Renal pelvis (tissue), 12 donors: ENCODE measurements at places on chromosomes 11 and 22. TPM values are rescaled to one million over a fixed set of nuclear protein-coding genes. Genes with fewer than 3 reads are reported as not detected.

PHOX2A gene
- polyA plus RNA-seq = not detected

LARGE2 gene
- 29.5 TPM for polyA plus RNA-seq

TPBGL gene
- not detected for polyA plus RNA-seq

BTBD18 gene
- polyA plus RNA-seq = 0.50 TPM

BAIAP2L2 gene
- polyA plus RNA-seq = 11.2 TPM

MMP13 gene
- not detected for polyA plus RNA-seq

UBQLN3 gene
- polyA plus RNA-seq = not detected

ISX gene
- polyA plus RNA-seq = 0.28 TPM

ACR gene
- 0.58 TPM for polyA plus RNA-seq

MAPK8IP1 gene
- polyA plus RNA-seq = 13.8 TPM
